Fibroblast of the aortic adventitia (primary cell): ENCODE measurements at places on chromosomes 2 and 18. TPM values are rescaled to one million over a fixed set of nuclear protein-coding genes. Genes with fewer than 3 reads are reported as not detected.

GRCh38 chr2:75416420-75417342 lies 144.1 kb downstream of the EVA1A start:
- no peak for DNase-seq

The EFR3B gene
- 0.99 and 1.1 TPM in 2 replicates for total RNA-seq

GRCh38 chr2:2641541-2642410 lies 310.7 kb upstream of the MYT1L start:
- no peak for DNase-seq

The RAB17 gene
- total RNA-seq: 0.54 and 3.5 TPM in 2 replicates

The CYBRD1 gene
- 412 and 741 TPM in 2 replicates for total RNA-seq

- peak; percentile 74 for DNase-seq
These were observed 157.0 kb upstream of the RND3 start for GRCh38 chr2:150644298-150645067.

The RAB6C gene
- not detected in 2 replicates for total RNA-seq

DNA sequence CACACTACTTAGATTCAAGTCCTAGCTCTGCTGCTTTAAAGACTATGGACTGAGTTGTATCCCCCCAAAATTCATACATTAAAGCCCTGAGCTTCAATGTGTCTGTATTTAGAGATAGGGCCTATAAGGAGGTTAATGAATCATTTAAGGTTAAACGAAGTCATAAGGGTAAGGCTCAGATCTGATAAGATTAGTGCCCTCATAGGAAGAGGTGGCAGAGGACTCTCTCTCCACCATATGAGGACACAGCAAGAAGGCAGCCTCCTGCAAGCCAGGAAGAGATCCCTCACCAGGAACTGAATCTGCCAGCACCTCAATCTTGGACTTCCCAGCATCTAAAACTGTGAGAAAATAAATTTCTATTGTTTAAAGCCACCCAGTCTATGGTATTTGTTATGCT lies 3.1 kb upstream of the CYTIP start:
- no peak for DNase-seq

The SLC23A3 gene
- total RNA-seq: 1.6 and 3.1 TPM in 2 replicates

DNA sequence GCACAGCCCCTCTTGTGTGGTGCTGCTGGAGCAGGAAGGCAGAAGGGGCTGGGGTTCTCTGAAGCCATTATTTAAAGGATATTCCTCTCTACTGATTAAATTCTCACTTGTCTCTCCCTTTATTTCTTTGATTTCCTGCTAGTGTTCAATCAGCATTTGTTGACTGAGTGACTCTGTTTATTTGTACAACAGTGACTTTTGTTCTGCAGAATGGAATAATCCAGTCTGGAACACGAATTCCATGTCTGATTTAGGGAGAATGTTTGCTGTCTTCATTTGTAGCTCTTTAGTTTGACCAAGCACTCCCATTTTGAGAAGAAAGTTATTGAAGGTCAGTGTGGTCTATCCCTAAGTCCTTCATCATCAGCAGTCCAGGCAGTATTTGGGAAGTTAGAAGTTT lies 141.2 kb downstream of the SETBP1 start:
- no peak for DNase-seq

DNA sequence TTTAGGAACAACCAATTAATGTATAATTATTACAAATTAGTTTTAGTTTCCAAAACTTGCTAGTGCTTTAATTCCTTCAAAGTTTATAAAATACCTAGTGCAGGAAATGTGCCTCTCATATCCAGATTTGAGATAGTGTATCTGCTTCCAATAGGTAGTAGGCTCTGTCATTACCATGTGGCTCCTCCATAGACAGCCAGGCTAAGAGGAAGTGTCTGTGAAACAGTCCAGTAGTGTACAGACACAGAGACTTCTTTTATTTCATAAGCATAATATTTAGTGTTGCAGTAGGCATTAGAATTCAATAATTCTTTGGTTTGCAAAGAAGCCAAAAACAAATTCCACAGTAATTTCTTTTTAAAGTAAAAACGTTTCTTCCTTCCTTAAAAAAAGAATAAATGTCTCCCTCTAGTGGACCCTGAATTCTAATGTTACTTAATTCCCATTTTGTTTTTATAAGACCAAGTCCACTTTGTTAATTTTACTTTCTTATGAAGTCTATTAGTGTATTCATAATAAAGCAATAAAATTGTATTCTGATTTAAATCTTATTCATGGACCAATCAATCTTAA lies 101.2 kb downstream of the NEB start:
- DNase-seq: peak; percentile 47

GRCh38 chr18:33107511-33107910 lies 333.0 kb downstream of the CCDC178 start:
- no peak for DNase-seq

DNA sequence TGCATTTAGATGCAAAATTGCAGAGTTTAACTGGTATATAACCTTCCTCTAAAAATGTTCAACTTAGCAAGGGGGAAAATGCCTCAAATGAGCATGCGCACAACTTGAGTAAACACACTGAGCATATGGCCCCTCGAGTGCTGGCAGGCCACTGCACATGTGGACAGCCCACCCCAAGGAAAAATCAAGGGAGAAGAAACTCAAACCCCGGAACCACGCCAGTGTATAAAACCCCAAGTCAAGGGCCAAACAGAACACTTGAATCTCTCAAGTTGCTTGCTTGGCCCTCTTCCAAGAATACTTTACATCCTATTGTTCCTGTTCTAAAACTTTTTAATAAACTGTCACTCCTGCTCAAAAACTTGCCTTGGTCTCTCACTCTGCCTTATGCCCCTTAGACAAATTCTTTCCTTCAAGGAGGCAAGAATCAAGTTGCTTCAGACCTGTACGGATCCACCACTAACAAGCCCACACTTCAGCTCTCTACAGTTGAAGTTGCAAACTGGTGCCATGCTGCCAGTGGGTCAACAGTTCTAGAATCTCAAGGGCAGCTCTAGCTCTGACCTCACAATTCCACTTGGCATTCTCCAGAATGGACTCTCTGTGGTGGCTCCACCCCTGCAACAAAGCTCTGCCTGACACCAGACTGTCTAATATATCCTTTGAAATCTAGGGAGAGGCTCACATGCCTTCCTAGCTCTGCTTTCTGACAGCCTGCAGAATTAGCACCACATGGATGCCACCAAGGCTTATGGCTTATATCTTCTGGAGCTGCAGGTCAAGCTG lies 38.9 kb downstream of the HIBCH start:
- peak; percentile 19 for DNase-seq

The DNAH7 gene
- 2.6 and 2.7 TPM in 2 replicates for total RNA-seq

DNA sequence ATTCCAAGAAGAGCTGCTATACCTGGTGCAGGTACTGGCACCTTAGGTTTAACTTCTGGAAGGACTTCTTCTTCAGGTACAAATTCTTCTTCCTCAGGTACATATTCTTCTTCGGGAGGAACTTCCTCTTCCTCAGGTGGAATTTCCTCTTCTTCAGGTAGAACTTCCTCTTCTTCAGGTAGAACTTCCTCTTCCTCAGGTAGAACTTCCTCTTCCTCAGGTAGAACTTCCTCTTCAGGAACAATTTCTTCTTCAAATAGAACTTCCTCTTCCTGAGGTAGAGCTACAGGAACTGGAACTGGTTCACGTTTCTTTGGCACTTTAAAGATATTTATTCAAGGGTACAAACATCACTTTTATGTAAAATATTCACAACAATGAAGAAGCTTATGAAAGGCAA lies 129.6 kb downstream of the TTN start:
- DNase-seq: no peak

The SOCS6 gene
- total RNA-seq: 26.2 and 36.7 TPM in 2 replicates

DNA sequence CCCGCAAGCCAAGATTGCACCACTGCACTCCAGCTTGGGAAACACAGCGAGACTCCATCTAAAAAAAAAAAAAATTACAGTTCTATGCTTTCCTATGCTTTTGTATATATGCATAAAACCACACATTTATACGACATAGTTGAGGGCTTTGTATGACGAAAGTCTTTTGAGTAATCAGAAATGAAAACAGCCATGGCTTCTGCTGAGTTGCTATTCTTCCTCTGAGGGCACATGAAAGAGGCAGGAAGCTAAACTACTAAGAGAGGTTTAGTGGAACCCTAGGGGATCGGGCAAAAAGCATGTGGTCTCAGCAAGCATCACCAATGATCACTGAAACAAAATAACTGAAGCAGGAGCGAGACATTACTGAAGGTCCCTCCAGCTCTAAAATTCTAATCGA lies 99.6 kb downstream of the ZAP70 start:
- DNase-seq: no peak
